ENCODE measurements at places on chromosomes 1 and 21.

DNA sequence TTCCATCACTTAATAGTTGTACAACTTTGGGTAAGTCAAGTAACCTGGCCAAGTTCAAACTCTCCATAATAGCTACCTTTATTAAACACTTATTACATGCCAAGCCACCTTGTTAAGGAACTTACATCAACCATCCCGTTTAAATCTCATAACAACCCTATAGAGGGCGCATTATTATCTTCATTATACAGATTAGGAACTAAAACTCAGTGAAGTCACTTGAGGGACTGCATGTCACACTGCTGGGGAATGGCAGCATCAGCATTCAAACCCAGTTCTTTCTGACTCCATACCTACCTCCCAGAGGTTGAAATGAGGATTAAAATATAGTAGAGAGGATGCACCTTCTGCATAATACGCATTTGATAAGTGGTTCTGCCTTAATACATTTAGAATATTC, 47.1 kb upstream of the PLA2G2C start:
- no peak for DNase-seq

DNA sequence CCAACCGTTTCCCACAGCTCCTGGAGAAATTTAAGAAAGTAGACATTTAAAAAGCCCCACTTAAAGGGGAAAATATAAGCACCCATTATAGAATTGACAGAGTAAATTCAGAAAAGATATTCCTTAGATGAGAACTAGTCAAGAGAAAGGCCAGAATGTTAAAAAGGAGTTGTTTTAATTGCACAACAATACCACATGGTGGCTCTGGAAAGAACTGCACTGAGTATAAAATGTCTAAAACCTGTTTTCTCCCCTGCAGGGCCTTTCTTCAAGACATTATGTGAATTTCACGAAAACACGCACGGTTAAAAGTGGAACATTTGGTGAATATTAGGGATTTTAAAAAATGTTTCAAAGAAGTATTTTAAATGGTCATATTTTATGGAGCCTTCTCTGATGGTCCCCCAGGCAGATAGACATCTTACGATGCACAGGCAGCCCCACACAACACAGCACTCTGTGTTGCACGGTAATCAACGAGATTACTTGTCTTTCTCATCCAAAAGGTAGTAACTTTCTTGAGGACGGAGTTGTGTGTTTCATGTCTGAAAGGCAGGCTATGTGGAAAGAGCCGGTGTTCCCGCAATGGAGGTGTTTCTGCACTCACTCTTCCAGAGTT, 101.9 kb downstream of the PRRX1 start:
- DNase-seq, result no peak

DNA sequence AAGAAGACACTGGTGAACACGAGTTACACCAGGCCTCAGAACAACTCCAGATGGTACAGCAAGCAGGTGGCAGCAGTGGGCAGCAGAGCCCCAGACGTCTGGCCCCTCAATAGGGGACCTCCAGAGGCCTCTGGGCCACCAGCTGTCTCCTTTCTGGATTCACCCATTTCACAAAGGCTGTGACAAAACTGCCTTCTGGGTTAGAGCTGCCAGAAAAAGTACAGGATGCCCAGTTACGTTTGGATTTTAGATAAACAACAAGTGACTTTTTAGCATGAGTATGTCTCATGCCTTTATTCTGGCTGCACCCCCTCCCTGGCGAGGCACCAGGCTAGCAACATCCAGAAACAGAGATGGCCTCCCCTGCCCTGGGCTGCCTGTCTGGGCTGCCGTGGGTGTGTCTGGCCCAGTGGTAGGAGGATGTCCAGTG, 30.1 kb downstream of the ITPKB start:
- DNase-seq, result no peak

DNA sequence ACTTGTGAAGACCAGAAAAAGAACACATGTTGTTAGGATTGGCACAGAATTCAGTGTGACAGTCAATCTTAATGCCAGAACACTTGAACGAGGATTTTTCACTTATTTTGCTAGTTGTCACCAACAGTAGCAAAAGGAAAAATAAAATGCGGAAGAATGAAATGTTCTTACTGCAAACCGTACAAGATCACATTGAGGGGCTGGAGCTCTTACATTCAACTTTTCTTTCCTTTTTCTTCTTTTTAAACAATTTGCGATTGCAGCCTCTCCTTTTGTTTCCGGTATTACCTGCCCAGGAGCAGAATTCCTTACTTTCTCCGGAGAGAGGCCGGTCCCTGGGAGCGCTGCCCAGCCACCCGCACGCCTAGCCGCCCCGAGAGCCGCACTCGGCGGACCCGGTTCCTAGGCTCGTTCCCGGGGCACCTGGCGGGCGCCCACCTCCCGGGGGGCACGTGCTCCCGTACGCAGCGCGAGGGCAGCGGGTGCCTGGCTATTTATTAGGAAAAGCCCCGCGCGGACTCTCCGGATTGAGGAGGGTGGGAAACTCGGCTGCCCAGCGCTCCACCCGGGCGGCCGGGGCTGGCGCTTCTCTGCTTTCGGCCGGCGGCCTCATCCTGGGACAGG, 1.2 kb upstream of the CAMTA1 start:
- DNase-seq, result no peak

- DNase-seq, result no peak
These were observed 1.0 kb downstream of the DDAH1 start for GRCh38 chr1:85463731-85464496.

DNA sequence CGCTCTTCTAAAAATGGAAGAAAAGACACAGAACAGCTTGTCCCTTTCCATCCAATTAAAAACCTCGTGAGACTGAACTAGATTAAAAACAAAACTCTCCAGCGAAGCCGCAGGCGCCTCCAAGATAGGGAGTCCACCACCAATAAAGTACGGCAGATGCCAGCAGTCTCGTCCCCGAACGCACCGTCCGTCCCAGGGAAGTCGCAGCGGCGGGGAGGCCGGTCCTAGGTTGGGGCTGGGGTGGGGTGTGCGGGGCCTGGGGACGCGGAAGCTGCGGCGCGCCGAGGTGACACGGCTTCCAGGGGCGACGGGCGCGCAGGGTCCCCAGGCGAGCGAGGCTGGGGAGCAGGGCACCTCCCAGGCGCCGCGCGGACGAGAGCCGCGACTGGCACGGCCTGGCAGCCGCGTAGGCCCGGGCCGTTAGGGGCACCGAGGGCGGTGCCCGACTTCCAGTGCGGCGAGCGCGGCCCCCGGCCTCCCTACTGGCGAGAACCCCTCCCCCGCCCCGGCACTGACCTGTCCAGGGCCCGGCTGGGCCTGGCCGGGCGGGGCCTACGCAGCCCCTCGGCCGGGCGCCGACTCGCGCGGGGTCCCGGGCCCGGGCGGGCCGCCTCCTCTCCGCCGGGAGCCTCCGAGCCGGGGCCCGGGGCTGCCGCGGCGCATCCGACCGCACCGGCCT, 28.3 kb upstream of the A3GALT2 start:
- DNase-seq, result no peak

DNA sequence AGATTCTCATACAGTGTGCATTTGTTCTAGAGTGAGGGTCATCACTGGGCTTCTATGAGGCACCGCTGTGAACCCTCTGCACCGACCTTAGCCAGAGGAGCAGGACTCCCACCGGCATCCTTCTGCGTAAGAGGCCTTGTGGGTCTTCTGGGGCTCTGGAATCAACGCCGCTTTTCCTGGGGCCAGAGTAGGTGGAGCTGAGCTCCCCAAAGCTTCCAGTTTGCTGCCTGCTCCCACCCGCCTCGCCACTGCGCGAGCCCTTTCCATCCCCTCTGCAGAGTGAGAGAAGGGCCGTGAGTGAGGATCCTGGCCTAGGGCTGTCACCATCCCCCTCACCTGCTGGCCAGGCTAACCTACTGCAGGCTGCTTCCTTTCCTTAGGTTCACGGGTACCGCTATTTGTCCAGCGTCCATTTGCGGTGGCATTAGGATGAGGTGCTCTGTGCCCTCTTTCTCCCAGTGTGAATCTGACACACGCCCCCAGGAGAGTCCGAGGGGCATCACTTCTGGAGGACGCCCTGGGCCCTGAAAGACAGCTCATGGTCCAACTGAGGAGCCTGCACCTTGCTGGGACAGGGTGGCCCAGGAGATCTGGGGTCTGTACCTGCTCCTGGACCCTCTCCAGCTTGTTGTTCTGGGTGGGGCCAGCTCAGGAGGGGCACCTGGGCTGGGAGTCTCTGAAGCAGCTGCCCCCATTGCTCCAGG, 36.2 kb downstream of the UMODL1 start:
- no peak for DNase-seq

GRCh38 chr1:176159993-176160392, 47.1 kb downstream of the COP1 start:
- no peak for DNase-seq

DNA sequence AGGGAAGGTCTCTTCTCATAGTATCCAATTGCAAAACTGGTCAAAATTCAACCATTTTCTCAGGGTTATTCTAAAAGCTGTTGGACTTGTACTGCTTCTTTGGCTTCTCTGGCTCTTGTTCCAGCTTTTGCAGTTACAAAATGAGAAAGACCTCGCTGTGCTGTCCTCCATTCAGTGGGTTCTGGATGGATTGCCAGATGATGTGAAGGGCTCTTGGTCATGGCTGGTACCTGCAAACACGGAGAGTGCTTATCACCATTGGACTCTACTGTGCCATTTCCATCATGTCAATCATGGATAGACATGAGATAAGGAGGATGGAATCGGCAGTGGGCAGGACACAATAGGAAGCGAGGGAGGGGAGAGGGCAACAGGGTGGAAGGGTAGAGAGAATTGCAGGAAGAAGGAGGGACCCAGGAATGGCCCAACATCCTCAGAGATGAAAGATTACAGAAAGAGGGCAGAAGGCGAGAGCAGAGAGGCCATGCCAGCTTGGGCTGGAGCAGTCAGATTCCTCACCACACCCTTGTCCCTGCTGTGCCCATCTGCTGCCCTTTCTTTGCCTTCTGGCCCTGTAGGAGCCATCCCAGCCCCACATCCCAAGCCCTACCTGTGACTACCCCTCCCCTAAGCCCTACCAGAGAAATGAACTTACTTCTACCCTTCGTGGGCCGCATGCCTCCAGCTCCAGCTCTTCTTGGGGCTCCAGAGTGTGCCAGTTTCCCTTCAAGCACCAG, 70.3 kb downstream of the HIVEP3 start:
- no peak for DNase-seq

DNA sequence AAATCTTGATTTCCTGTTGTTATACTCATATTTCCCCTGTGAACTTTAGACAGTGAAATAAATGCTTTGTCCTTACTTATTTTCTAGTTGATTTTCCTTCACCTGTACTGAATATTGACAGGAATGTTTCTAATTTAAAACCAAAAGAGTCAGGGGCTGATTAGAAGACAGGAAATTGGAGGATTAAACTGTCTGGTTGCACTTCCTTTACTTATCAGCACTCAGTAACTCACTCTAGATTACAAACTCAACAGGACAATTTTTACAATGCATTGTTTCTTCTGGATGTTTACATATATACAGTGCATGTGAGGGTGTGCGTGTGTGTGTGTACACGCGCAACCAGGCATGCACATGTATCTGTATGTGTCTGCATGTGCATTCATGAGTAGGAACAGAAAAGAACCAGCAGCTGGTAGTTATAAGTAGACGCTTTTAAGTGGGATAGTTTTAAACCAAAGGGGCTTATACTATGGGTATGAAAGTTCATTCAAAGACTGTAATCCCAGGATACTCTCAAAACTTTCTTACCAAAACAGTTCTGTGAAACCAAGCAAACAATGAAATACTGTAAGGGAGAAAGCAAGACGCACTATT, 212.0 kb upstream of the NFIA start:
- DNase-seq, result no peak

DNA sequence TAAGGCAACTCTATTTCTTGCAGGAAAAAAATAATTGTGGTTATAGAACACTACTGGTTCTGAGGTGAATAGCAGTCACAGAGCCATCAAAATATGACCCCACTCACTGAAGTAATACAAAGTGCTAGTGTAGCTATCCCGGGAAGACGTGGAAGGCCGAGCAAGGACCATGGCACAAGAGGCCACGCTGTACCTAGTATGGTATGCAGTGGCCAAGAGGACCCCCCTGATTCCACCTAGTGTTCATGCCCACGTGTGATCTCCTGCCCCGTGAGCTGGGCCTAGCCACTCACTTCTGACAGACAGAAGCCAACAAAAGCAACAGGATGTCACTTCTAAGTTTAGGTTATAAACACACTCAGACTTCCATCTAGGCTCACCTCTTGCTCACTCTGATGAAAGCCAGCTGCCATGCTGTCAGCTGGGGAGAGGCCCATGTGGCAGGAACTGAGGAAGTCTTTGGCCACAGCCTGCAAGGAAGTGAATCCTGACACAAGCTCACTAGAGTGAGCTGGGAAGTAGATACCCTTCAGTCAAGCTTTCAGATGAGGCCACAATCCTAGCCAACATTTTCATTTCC, 21.7 kb upstream of the LSS start:
- no peak for DNase-seq

GRCh38 chr1:66779475-66780078, 21.5 kb downstream of the INSL5 start:
- no peak for DNase-seq

GRCh38 chr1:56029319-56030003, 549.9 kb downstream of the PLPP3 start:
- DNase-seq, result peak; percentile 61

DNA sequence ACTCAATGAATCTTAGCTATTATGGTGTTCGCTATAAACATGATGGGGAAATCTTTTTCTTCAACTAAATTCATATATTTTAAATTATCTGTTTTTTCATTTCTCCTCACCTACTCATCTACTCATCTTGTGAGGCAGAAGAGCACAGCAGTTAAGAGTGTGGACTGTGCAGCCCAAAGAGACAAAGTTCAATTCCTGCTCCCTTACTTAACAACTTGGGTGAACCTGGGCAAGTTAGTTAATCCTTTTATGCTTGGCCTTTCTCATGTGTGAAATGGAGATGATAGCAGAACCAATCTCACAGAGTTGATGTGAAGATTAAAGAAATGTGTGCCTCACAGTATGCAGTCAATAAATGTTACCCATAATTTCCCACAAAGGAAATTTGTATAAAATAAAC, 168.2 kb downstream of the GPATCH2 start:
- no peak for DNase-seq

GRCh38 chr21:26389971-26390641, 183.0 kb downstream of the CYYR1 start:
- DNase-seq, result no peak

GRCh38 chr1:32500387-32501209, 35.7 kb downstream of the ZBTB8B start:
- DNase-seq, result no peak

DNA sequence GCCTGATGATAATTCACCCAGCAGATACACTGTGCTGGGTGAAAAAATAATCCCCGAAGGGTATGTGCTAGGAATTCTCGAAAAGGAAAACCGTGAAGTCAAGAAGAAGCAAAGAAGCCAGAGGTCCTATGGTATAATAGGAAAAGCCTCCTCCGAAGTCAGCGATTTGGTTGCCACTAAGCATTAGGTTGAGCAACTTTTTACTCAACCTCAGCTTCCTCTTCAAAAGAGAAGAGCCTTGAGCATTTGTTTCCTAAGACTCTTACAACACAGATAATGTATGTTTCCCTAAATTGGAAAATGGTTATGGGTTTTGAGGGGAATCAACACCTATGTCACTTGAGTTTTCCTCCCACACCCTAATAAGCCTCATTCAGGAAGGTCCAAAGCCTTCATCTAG, 21.3 kb upstream of the MNDA start:
- no peak for DNase-seq

- DNase-seq, result peak; percentile 46
These were observed 8.9 kb downstream of the MAP1LC3C start for GRCh38 chr1:241990040-241990439.
